ENCODE measurements at places on chromosomes 7 and 10.

DNA sequence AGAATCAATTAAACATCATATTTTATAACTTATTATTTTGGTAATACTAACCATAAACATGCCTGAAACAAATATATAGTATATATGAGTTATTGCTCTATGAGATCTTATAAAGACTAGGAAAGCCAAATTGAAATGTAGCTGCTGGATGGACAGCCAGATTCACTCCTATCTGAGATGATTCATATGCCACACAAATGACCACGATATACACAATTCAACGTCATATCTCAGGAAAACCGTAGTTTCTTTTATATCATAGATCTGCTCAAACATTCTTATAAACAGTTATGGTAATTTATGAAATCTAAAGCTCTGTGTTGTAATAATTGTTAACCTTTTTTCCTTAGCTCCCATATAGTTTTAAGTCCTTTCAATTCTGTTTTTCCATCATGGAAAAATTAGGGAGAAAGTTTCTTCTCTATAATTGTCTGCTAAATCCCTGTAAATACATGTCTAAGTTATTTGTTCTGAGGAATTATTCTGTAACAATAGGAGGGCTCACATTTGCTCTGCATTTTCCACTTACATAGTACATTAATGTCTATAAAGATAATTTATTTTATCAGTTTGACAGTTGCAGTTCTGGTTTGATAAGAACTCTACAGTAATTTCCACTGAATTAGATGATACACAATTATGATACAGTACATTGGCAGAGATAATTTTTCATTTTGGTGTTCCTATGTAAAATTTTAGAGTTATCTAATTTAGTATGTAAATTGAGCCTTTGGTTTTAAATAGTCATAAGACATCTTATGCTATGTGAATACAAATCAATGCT, 42.7 kb downstream of the GNAT3 start:
- no peak for DNase-seq

GRCh38 chr7:30433082-30433481, 45.5 kb downstream of the NOD1 start:
- DNase-seq, result peak; percentile 24

- no peak for DNase-seq
These were observed 105.9 kb upstream of the ANLN start for GRCh38 chr7:36283711-36284130.

DNA sequence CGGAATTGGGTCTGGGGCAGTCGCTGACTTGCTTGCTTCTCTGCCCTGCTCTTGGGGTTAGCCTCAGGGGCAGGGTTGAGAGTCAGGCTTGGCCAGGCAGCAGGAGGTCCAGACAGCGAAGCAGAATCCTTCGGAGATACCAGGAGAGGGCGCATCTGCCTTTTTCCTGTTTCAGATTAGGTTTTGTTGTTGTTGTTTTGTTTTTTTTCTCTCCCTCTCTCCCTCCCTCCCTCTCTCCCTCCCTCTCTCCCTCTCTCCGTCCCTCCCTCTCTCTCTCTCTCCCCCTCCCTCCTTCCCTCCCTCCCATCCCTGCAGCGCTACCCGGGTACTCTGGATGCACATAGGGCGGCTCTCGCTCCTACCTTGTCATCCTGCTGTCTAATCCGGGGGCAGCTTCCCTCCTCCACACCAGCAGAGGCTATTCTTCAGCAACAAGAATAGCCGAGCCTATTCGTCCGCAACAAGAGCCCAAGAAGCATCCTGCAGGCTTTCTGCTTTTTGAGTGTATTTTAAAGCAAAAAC, 758 bp upstream of the OPTN start:
- peak; percentile 75 for DNase-seq

DNA sequence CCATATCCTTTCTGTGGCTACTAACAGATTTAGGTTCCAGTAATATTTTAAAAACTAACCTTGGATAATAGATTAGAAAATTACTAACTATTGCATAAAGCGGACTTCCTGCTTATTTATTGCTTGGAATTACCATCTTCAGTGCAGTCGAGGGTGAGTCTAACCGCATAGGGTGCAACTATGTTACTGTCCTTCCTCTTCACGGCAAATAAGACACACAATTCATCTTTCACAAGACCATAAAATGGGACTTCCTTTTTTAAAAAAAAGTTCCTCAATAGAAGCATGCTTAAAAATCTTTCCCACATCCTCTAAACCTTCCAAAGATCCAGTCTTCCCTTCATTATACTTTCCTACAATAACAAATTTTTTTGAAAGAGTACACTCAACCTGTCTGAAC, 2.1 kb downstream of the SLC25A40 start:
- DNase-seq, result no peak

GRCh38 chr10:56928714-56929113, 567.7 kb upstream of the ZWINT start:
- no peak for DNase-seq

DNA sequence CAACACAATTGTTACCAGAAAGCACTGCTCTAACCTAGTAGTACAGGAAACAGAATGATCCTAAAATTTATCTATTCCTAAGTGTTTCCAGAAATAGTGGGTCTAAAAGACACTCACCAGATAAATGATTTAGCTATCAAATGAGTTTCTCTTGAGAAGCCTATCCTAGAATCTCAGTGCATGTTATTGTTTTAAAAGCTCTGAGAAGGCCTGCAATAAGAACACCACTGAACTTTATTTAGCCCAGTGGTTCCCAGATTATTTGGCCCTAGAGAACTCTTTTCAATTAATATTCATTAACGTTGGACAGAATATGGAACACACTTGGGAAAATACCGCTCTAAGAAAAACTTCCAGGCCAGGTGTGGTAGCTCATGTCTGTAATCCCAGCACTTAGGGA, 220.1 kb upstream of the GHITM start:
- DNase-seq, result no peak

- DNase-seq, result no peak
These were observed 55.4 kb downstream of the GPR26 start for GRCh38 chr10:123721441-123722049.
